Stimulated activated CD8-positive, alpha-beta memory T cell treated with anti-CD3 and anti-CD28 coated beads, Interleukin-7, amount 100 ng/mL, for 1 hour (primary cell): ENCODE measurements at places on chromosomes 4 and X.
A peak's percentile ranks its signal among the peaks of the same experiment; 100 is the strongest.

GRCh38 chr4:26826721-26827120, 33.9 kb upstream of the STIM2 start:
- no peak for DNase-seq

- no peak for DNase-seq
Measured at GRCh38 chr4:123748806-123749205, 352.2 kb downstream of the SPRY1 start.

DNA sequence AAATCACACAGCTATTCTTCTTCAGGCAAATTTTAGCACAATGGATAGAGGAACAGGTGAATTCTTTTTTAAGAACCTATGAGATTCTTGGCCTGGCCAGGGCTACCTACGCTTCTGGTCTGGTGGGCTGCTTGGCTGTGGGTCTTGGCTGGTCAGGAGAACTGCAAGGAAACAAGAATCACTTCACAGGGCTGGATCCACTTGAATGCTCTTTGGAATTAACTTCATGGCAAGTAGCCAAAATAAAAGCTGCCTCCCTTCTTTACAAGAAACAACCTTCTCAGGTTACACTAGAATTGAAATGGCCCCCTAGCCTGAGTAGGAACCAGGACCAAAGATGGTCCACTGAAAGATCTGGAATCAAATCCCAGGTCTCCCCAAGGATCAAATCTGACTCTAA, 519.1 kb downstream of the IQCM start:
- DNase-seq = no peak

DNA sequence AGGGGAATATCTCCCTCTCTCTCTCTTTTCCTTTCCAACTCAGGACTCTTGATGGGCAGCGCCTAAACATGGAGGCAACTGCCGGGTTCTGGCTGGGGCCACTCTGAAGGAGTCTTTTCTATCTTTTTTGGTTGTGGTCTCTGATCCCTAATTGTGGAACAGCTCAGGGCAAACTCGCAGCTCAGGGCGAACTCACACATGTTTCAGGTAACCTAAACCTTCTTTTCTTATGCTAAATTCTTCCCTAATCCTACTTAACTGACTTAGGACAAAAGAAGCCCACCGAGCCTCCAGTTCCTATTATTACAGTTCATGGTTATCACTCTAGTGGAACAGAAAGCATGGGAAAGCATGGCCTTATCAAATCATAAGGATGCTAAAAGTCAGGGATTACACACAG, 21.3 kb downstream of the ETDA start:
- DNase-seq = no peak

DNA sequence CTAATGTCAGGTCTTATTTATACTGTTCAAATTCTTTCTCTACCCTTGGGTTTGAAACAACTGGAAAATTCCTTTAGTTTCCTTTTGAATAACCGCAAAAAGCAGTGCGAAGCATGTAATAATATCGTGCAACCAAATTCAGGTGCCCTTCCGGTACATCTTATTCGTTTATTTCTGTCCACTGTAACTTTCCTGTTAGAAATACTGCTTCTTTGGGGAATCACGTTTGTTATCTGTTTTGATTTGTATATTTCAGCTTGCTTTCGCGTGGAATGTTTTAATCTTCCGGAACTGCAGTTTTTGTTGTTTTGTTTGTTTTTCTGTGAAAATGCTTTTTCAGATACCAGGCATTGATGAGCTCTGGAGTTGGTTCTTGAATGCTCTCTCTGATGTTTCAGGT, 85.7 kb upstream of the HPRT1 start:
- no peak for DNase-seq

DNA sequence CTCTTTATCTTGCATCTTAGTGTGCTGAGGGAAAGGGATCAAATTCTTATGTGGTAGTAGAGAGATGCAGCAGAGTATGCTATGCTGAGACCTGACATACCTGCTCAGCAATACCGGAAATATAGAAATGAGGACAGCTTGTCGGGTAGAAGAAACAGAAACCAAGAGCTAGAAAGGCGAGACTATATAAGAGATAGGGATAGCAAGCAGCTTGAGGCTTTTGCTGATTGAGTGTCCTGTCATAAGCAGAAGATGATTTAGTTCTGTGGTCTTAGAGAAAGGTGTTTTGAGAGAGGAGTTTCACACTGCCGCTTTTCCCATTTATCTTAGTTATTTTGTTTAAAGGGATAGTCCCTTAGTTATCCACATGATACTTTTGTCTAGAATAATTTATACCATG, 31.7 kb downstream of the USP9X start:
- no peak for DNase-seq

GRCh38 chr4:10673817-10674369, 10.7 kb downstream of the CLNK start:
- no peak for DNase-seq

DNA sequence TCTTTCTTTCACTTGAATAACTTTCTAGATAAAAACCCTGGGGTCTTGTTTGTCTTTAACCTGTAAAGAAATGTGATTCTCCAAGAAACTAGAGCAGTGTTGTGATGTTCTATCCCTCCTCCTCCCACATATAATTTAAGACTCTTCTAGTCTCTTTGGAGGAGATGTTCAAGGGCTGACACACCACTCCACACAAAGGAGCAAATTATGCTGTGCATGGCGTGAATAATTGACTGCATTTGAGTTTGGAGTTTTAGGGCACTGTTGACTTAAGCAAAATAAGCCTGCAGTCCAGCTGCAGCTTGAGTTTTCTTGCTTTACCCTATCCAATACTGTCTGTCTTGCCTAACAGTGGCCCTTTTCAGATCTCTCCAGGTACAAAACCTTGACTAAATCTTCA, 119.7 kb downstream of the CHRDL1 start:
- DNase-seq = no peak

DNA sequence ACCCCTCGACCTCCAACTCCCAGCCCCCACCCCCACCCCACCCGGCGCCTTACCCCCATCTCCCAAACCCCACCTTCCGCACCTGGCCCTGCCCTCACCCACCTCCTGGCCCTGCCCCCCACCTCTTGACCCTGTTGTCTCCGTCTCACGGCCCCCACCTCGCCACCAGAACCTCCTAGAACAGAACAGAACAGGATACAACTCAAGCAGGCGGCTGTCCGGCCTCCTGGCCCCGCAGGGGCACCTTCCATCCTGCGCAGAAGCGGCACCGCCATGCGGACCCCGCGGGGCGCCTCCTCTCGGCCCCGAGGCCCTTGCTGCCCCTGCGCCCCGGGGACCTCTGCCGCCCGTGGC, 354 bp downstream of the CTAG2 start:
- DNase-seq = no peak

- no peak for DNase-seq
Measured at GRCh38 chr4:3730422-3731190, 35.6 kb upstream of the ADRA2C start.

DNA sequence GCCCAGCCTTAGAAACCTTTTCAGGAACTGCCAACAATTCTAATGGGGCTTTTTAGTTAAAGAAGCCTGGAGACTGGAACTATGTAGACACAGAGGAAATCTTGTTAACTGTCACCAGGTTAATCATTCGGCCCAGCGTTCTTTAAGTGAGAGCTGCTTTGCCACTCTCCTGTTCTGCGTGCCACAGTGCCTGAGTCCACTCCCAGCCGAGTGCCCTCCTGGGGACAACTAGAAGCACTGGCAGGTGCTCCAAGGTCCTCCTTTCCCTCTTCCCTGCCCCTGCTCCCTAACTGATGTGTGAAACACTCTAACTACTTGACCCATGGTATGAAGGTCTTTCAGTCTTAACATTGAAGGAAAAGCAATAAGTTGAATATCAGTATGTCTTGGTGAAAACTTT, 151.2 kb upstream of the TLL1 start:
- DNase-seq = no peak

DNA sequence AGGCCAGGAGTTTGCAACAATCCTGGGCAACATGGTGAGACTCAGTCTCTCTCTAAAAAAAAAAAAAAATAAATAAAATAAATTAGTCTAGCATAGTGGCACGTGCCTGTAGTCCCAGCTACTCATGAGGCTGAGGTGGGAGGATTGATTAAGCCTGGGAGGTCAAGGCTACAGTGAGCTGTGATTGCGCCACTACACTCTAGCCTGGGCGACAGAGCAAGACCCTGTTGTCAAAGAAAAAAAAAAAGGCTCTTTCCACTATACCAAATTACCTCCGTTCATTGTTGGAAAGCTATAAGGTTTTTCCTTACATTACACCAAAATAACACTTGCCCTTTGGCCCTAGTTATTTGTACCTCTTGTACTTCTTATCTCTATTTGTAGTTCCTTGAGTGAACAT, 9.9 kb upstream of the PRSS48 start:
- no peak for DNase-seq

DNA sequence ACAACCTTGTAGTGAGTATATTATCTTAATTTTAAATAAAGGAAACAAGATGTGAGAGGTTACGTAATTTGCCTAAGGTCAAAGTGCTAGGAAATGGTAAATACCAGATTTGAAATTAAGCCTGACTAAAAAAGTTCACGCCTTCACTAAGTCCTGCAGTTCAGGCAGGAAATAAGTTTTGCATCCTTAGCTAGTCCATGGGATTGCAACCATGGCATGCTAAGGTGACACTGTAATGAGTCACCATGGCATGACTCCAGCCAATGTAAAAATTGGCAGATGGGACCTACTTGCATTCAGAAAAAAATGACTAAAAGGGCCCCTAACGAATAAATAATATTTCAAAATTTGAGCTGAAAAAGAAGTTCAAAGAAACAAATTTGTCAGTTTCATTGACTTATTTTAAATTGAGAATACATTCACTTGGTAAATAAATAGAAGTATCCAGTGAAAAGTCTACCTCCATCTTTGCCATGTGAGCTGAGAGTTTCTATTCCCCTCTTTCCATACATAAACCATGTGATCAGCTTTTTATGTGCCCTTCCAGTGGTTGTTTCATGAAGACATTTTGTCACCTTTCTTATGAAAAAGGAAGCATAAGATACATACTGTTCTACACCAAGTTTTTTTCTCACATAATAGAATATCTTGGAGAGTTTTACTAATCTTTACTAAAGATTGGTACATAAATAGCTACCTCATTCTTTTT, 72.4 kb downstream of the ANKRD50 start:
- DNase-seq = no peak

GRCh38 chr4:38837849-38838248, 18.8 kb downstream of the TLR6 start:
- no peak for DNase-seq

- DNase-seq = peak; percentile 58
Measured at GRCh38 chrX:40176351-40177116, 78.8 kb upstream of the BCOR start.

DNA sequence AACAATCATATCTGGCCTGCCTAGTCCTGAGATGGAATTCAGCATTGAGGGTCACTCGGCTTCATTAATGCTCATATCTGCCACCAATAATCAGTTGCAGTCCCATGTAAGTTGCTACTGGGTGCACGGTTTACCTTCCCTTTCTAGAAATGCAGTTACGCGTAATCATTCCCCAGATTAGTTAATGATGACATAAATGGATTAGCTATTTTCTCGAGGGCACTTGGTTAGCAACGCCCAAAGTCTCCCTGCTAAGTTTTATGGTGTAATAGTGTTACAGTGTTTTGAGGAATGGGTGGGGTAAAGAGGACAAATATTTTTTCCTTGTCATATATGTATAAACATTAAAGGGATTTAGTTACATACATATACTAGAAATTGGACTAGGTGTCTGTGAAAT, 118.8 kb downstream of the MID1 start:
- DNase-seq = no peak
